ENCODE measurements at places on chromosomes 1 and 21.

- no peak for DNase-seq
These were observed 18.5 kb upstream of the S100A7 start for GRCh38 chr1:153478692-153479618.

DNA sequence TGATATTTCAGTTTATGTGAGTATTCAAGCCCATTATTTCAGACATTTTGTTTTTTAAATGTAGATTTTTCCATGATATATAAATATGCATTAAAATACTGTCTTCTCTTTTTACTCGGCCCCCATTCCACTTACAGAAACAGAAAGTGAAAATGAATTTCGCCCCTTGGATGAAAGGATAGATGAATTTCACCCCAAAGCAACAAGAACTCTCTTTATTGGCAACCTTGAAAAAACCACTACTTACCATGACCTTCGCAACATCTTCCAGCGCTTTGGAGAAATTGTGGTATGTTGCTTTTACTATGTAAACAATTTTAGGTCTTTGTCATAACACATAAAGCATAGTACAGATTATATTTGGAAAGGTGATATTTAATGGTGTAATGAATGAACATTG is 59.9 kb downstream of the ZBTB17 start:
- no peak for DNase-seq

- no peak for DNase-seq
These were observed 25.5 kb downstream of the TNFRSF8 start for GRCh38 chr1:12088607-12089006.

- no peak for DNase-seq
These were observed 82.0 kb downstream of the GLIS1 start for GRCh38 chr1:53656747-53657530.

GRCh38 chr1:93597709-93598108 is 83.9 kb downstream of the BCAR3 start:
- no peak for DNase-seq

DNA sequence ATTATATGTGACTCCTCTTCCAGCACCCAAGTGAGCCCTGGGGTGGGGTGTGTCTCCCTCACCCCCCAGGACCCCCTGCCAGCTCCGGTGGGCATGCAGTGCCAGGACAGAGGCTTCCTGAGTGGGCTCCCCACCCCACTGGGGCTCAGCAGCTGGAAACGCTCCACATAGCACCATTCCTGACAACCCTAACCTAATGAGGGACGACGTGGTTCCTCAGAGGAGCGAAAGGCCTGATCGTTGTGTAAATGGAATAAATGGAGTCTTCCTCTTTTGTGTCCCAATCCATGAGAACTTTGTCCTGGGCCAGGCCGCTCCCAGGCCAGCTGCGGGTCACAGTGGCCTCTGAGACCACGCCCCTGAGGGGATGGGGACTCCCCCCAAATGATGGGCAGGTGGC is 1.8 kb upstream of the TSPEAR start:
- DNase-seq = no peak

- DNase-seq = no peak
These were observed 156.3 kb upstream of the C1orf174 start for GRCh38 chr1:4056422-4056821.

- no peak for DNase-seq
These were observed 114.7 kb downstream of the ACTL8 start for GRCh38 chr1:17869815-17870214.

- peak; percentile 19 for DNase-seq
These were observed 66.2 kb downstream of the RGL1 start for GRCh38 chr1:183871142-183871541.

DNA sequence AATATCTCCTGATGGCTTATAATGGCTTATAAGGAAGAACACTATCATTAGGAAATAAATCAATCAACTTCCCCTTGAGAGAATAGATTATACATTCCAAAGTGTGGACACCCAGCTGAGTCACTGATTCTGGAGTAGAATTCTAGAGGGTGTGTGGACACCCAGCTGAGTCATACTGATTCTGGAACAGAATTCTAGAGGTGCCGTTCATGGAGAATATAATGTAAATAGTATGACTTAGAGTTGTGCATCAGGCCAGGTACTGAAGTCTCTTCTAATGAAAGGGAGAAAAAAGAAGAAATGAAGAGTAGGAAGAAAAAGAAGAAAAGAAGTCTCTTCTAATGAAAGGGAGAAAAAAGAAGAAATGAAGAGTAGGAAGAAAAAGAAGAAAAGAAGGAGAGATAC is 2.4 kb upstream of the USP33 start:
- no peak for DNase-seq

- no peak for DNase-seq
These were observed 26.8 kb downstream of the PTTG1IP start for GRCh38 chr21:44846485-44847260.

DNA sequence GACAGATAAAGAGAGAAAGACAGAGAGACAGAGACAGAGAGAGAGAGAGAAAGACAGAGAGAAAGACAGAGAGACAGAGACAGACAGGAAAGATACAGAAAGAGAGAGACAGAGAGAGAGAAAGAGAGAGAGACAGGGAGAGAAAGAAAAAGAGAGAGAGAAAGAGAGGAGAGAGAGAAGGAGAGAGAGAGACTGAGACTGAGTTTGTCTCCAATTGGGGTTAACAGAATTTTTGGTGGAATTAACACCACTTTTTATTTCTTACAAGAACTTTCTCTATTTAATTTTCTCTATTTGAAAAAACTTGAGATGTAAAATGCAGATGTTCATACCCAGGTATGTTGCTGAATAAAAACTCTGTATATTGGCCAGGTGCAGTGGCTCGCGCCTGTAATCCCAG is 56.6 kb downstream of the FMN2 start:
- no peak for DNase-seq

DNA sequence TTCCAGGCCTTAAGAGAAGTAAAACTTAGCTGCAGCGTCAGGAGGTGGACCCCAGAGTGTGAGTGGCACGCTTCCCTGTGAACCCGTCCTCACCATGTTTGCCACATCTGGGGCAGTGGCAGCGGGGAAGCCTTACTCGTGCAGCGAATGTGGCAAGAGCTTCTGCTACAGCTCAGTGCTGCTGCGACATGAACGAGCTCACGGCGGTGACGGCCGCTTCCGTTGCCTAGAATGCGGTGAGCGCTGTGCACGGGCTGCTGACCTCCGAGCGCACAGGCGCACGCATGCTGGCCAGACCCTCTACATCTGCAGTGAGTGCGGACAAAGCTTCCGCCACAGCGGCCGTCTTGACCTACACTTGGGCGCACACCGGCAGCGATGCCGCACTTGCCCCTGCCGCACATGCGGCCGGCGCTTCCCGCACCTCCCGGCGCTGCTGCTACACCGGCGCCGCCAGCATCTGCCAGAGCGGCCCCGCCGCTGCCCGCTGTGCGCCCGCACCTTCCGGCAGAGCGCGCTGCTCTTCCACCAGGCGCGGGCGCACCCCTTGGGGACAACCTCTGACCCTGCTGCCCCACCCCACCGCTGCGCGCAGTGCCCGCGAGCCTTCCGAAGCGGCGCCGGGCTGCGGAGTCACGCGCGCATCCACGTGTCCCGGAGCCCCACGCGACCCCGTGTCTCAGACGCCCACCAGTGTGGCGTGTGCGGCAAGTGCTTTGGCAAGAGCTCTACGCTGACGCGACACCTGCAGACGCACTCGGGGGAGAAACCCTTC is 9.3 kb downstream of the ZNF672 start:
- DNase-seq = no peak

GRCh38 chr1:36236302-36236701 is 12.1 kb downstream of the THRAP3 start:
- no peak for DNase-seq

DNA sequence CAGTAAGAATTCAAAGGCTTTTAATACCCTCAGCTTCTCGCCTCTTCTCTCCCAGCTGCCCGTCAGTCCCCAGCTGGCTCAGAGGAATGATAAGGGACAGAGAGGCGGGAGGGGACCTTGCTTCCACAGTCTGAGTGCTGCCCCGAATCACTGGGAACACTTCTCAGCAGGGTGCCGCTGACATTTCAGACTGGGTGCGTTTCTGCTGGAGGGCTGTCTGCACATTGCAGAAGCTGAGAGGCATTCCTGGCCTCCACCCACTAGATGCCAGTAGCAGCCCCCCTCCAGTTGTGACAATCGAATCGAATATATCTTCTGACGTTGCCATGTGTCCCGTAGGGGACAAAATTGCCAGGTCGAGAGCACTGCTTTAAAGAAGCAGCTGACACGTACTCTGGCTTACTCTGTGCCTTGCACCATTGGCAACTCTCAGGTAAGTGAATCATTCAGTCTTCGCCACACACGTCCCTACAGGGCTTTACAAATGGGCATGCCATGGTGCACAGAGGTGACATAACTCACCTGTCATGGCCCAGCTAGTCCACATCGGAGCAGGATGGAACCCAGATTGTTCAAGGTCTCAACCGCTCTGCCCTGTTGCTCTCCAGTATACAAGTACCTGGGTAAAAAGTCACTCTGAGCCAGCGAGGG is 23.9 kb downstream of the CTNNBIP1 start:
- no peak for DNase-seq

DNA sequence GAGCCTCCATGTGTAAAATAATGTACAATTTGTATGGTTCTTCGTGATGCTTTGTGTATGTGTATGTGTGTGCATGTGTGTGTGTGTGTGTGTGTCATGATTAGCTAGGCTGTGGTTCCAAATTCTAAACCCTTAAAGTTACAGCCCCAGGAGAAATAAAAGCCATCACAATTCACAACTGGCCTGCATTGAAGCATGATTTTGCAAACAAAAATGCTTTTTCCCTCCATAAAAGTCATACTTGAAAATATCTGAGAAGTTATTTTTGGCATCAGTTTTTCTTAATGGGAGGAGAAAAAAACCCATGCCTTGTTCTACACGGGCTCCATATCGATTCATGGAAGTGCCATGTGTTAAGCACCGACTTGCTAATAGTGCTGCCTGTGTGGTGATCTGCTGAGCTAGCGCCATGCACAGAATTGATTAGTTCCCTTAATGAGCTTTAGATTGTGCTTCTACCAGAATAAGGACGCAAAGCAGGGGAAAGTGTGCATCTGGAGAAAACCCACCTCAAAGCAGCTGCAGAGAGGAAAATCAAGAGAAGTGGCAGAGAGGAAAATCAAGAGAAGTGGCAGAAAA is 207.3 kb downstream of the DSCAM start:
- no peak for DNase-seq

DNA sequence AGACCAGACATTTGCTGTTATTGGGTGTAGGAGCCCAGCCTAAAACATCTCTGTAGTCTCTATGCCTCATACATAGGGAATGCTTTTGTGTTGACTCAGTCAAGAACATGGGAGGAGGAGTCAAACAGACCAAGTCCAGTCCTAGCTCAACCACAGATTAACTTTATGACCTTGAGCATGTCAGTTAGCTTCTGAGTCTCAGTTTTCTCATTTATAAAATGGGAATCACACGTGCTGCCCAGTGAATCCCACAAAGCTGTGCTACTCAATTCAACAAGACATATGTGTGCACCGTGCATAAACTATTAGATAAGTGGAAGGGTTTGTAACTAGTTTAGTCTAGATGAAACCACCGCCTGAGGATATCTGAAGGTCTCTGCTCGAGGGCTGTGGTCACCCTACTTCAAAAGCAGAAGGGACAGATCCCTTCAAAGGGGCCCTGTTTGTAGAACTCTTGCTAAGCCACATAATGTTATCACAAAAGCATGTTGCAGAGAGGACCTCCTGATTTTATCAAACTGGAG is 109.5 kb upstream of the NFIA start:
- DNase-seq = no peak

DNA sequence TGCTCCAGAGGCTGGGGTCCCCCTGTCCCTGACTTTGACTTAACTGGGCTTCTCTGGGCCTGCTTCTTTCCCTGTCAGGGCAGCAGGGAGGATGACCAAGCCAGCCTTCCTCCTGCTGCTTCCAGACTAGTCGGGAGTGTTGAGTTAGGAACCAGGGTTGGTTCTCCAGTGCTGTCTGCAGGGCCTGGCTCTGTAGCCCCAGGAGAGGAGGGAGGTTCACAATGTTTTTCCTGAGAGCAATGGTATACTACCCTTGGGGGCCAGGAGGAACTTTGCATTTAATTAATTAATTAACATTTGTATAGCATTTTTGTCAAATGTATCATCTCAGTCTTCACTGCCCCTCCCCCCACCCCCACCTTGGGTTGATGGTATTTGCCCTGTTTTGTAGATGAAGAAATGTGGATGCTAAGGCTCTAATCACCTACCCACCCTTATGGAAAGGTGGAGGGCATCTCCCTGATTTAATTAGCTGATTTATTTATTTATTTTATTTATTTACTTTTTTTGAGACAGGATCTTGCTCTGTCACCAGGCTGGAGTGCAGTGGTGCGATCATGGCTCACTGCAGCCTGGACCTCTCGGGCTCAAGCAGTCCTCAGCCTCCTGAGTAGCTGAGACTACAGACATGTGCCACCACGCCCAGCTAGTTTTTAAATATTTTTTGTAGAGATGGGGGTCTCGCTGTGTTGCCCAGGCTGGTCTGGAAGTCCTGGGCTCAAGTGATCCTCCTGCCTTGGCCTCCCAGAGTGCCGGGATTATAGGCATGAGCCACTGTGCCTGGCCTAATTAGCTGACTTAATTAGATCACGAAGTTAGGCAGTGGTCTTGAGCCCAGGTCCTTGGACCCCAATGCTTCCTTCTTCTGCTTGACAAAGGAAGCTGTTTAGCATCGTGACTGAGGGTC is 6.6 kb downstream of the H6PD start:
- no peak for DNase-seq
